Glutamatergic neuron (in vitro differentiated cells): ENCODE measurements at places on chromosomes 11 and 22. TPM values are rescaled to one million over a fixed set of nuclear protein-coding genes. Genes with fewer than 3 reads are reported as not detected.
A peak's percentile ranks its signal among the peaks of the same experiment; 100 is the strongest.

- H3K4me3 ChIP-seq, result no peak overlapping the region
- DNase-seq, result no peak
- no peaks in the 10 kb centered on the region for H3K27me3 ChIP-seq
- H3K27ac ChIP-seq, result no peak overlapping the region
- H3K36me3 ChIP-seq, result no peaks in the 10 kb centered on the region
Observed at GRCh38 chr11:94558468-94558867, 8.7 kb upstream of the PIWIL4 start.

DNA sequence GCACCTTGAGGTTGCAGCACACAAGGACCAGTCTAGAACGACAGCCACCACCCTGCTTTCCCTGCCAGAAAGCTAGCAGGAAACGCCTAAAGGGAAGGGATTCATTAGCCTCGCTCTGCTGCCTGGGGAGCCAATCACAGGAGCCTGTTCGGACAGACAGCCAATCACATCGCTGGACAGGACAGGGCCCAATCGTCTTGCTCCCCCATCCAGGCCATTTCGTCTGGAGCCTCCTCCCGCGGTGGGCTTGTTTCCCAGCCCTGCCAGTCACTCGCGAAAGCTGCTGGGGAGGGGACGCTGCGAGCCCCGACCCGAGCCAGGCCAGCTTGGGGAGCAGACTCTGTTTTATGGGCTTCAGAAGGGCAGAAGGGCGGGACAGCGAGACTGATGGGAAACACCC, 79.8 kb upstream of the NCAM1 start:
- no peaks in the 10 kb centered on the region for H3K36me3 ChIP-seq
- DNase-seq, result peak; percentile 63
- peaks cover 27% of the 10 kb centered on the region for H3K4me1 ChIP-seq
- H3K4me3 ChIP-seq, result peak overlapping the region; percentile 78
- peak overlapping the region; percentile 52 for H3K27ac ChIP-seq

- H3K36me3 ChIP-seq, result no peaks in the 10 kb centered on the region
- no peaks in the 10 kb centered on the region for H3K4me1 ChIP-seq
- H3K27me3 ChIP-seq, result no peaks in the 10 kb centered on the region
- no peak for DNase-seq
- no peak within 1 kb of the TSS for H3K27ac ChIP-seq
Observed at GRCh38 chr11:116823031-116823843, at the start of gene APOA4. Gene APOA4 (minus strand): TSS chr11:116823304. CDS start chr11:116823191, 113 bp downstream.

DNA sequence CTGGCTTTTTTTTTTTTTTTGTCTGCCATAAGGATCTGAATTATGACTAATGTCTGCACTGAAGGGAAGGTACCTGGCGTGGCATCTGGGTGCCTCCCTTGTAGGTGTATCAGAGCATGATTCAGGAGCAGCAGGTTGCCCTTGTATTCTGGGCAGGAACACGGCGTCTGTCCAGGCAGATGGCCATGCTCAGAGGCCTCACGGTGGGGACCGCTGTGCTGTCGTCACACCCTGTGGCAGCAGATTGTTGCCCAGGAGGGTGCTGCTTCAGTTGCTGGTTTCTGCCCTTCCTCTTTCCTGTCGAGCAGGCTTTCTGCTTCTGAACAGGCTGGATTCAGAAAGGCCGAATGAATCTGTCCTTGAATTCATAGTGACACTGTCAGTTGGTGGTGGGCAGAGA, 11.0 kb downstream of the ZNRF3 start:
- H3K36me3 ChIP-seq, result no peaks in the 10 kb centered on the region
- DNase-seq, result peak; percentile 66
- H3K27me3 ChIP-seq, result peaks cover 5% of the 10 kb centered on the region
- peaks cover 34% of the 10 kb centered on the region for H3K4me1 ChIP-seq
- H3K27ac ChIP-seq, result peak overlapping the region; percentile 92

- H3K4me1 ChIP-seq, result peaks cover 6% of the 10 kb centered on the region
- H3K4me3 ChIP-seq, result peak overlapping the region; percentile 88
- H3K36me3 ChIP-seq, result no peaks in the 10 kb centered on the region
Observed at GRCh38 chr11:59556115-59556916, 45.0 kb downstream of the OR4D9 start.

- H3K27me3 ChIP-seq, result no peaks in the 10 kb centered on the region
- H3K4me1 ChIP-seq, result no peaks in the 10 kb centered on the region
- no peaks in the 10 kb centered on the region for H3K36me3 ChIP-seq
- no peak overlapping the region for H3K4me3 ChIP-seq
- no peak overlapping the region for H3K27ac ChIP-seq
- DNase-seq, result no peak
Observed at GRCh38 chr11:15197696-15198095, 83.0 kb downstream of the INSC start.

- no peaks in the 10 kb centered on the region for H3K36me3 ChIP-seq
- no peak for DNase-seq
- H3K27ac ChIP-seq, result no peak overlapping the region
- H3K4me3 ChIP-seq, result no peak overlapping the region
- peaks cover 18% of the 10 kb centered on the region for H3K27me3 ChIP-seq
- H3K4me1 ChIP-seq, result peaks cover 5% of the 10 kb centered on the region
Observed at GRCh38 chr11:640021-640706, 3.1 kb downstream of the DRD4 start.

DNA sequence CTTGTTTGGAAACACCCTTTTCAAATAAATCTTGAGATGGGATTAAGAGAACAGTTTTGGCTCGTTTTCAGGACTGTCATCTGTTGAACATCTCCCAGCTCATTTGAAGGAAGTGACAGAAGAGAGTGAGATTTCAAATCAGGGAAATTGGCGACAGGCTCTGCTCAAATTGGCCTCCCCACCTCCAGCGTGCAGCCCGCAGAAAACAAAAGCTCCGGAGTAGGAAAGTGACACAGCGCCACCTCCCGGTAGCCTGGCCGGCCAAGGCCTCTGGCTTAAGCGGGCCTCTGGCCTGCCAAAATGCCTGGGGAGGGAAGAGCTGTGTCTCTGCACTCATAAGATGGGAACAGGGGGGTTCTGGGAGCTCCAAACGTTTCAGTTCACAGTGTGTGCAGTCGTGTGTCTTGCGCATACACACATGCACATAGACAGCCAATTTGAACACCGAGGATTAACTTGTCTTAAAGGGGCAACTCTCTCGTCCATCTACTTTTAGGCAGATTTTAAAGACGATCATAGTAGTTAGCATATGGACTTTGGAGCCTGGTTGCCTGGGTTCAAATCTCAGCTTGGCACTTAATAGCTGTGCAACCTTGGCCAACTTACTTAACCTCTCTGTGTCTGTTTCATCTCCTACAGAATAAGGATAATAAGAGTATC, 132.7 kb upstream of the RCN1 start:
- no peak overlapping the region for H3K4me3 ChIP-seq
- H3K4me1 ChIP-seq, result peaks cover 15% of the 10 kb centered on the region
- H3K27ac ChIP-seq, result no peak overlapping the region
- peak; percentile 88 for DNase-seq

Gene OR56A1
- 0.15 TPM for total RNA-seq

Gene DEPDC5
- 32.0 TPM for total RNA-seq

Gene KBTBD3
- 8.9 TPM for total RNA-seq

Gene OR4C6
- not detected for total RNA-seq

Gene PTPRCAP
- 2.1 TPM for total RNA-seq

Gene FREY1
- 0.78 TPM for total RNA-seq

Gene TMEM25
- 76.8 TPM for total RNA-seq

Gene MYO18B
- 0.25 TPM for total RNA-seq

Gene OR52B4
- not detected for total RNA-seq
